ENCODE measurements at places on chromosomes 3 and 15.

- no peak for ATAC-seq
These were observed 162.6 kb upstream of the PFN2 start for GRCh38 chr3:150133293-150133692.

DNA sequence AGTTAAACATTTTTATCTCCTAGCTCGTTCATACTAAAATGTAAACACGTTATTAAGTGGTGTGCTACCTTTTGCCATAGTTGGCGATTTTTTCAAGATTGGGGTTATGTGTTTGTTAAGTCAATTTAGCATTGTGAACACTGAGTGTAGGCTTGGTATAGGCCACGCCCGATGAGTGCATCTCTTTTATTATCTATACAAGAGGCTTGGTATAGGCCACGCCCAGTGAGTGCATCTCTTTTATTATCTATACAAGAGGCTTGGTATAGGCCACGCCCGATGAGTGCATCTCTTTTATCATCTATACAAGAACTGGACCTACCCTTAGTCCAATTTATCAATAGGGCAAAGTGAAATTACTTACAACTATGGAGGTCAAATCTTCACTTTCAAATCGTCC, 70.4 kb downstream of the NIPA2 start:
- ATAC-seq = no peak

DNA sequence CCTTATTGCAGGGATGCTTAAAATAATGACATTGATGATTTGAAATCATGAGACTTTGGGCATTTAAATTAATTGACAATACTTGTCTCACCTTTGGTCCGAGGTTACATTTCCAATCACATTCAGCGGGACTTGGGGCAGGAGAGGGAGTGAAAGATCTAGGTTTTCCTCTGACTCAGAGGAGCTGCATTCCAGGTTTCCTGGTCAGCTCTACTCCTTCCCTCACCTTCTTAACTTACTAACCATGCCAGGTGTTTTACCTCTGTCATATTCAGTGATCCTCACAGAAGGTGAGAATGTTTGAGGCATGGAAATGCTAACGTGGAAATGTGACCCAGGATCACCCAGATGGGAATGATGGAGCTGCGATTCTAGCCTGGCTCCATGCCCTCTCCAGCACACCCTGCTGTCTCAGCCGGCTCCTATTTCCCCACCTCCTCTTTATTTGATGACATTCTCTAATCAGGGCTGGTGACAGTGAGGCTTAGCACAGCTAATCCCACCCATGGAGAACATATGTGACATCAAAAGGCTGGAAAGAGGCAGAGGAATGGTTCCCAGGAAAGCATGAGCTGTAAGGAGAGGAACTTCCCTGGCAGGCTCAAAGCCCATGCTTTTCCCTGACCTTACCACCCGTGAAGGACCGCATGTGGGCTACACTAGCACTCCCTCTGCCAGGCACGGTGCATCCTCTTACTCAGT, 38.7 kb downstream of the THSD4 start:
- ATAC-seq = no peak

GRCh38 chr3:100438623-100438974, 37.3 kb downstream of the LNP1 start:
- ATAC-seq = no peak

DNA sequence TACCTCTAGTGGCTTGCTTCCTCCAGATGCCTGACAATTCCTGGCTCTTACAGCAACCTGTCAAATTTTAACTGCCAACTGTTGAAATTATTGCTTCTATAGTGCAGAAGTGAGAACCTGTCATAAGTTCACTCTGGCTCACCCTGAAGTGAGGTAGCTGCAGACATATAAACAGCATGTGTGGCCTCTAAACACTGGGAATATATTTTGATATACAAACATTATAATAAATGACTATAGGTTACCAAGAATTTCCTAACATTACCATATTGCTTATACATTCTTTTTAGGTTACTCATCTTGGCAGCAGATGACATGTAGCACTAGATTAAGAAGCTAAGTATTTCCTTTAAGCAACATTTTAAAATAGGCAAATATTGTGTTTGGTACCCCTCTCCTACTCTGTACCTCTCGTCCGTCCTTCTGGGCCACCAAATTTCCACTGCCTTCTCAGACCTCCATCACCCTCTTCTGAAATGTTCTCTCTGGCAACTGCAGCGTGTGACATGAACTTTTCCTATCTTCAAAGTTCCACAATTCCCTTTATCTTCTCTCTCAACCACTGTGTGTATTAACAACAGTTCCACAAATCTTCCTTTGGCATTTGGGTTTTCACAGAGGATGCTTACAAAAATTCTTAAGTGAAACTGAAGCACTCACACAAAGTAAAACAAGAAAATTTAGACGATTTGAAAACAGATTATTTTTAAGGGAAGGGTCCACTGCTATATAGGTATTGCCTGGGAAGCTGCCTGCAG, 15.3 kb upstream of the XXYLT1 start:
- ATAC-seq = no peak

- no peak for ATAC-seq
These were observed 494.0 kb upstream of the TGFBR2 start for GRCh38 chr3:30112411-30112810.

Measured in motor neuron (in vitro differentiated cells).